ENCODE measurements at places on chromosomes 1 and 21. TPM values are rescaled to one million over a fixed set of nuclear protein-coding genes. Genes with fewer than 3 reads are reported as not detected.

GRCh38 chr1:19672237-19672636 lies 7.6 kb downstream of the HTR6 start:
- DNase-seq = no peak

GRCh38 chr1:247562198-247562597 lies 13.3 kb downstream of the GCSAML start:
- no peak for DNase-seq

GRCh38 chr1:3518256-3518655 lies 63.8 kb downstream of the ARHGEF16 start:
- DNase-seq = peak; percentile 18

DNA sequence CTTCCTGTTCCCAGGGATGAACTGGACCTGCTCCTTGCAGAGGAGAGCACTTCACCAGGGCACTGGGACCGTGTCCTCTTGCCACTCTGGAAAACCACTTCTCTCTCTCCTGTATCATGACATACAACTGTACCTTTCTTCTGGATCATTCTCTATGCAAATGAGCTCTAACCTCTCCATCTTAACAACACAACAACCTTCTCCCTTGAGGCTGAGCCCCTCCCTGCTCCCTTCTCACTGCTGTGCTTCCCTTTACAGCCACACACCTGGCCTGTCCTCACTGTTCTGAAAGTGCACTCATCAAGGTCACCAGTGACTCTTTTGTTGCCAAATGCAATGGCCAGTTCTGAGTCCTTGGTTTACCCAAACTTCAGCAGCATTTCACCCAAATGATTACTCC lies 54.5 kb upstream of the MRPS6 start:
- DNase-seq = no peak

DNA sequence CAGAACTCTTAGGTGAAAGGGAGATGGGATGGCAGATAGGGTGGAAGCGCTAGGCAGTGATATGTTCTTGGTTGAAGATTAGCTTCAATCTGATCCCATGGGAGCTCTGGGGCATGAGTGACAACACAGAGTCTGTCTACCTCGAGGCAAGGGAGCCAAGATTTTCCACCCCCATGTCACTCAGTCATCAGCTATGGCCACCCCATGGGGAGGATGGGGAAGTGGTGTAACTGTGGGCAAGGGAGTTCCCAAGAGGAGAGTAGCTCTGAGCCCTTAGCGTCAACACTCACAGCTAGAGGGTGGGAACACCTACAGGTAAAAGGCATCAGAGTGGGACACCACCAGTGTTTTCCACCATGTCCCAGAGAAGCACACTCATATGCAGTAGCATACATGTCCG lies 30.3 kb upstream of the C1QA start:
- DNase-seq = no peak

DNA sequence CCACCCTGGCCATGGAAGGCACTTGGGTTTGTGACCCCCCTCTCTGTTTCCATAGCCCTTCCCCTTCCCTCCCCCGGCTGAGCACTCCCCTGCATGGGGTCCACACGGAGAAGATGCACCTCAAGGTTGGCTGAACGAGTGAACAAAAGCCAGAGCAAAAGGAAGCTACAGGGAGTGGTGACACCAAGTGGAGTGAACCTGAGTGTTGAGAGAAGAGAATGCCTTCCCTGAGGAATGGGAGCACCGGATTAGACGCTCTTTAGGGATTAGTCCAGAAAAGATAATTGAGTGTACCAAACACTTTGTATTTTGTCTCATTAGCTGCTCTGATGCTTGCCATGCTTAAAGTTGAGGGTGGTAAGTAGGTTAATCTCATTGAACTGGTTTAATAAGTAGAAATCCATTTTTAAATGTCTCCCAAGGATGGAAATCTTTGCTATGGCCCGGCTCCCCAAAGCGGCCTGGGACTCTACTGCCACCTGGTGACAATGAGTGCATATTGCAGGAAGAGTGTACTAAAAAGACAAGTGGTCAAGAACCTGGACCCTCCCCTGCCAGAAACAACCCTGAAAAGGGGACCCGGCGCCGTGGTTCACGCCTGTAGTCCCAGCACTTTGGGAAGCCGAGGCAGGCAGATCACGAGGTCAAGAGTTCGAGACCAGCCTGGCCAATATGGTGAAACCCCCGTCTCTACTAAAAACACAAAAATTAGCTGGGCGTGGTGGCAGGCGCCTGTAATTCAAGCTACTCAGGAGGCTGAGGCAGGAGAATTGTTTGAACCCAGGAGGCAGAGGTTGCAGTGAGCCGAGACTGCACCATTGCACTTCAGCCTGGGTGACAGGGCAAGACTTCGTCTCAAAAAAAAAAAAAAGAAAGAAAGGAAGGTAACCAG lies 150.6 kb upstream of the ZC3H12A start:
- peak; percentile 30 for DNase-seq

DNA sequence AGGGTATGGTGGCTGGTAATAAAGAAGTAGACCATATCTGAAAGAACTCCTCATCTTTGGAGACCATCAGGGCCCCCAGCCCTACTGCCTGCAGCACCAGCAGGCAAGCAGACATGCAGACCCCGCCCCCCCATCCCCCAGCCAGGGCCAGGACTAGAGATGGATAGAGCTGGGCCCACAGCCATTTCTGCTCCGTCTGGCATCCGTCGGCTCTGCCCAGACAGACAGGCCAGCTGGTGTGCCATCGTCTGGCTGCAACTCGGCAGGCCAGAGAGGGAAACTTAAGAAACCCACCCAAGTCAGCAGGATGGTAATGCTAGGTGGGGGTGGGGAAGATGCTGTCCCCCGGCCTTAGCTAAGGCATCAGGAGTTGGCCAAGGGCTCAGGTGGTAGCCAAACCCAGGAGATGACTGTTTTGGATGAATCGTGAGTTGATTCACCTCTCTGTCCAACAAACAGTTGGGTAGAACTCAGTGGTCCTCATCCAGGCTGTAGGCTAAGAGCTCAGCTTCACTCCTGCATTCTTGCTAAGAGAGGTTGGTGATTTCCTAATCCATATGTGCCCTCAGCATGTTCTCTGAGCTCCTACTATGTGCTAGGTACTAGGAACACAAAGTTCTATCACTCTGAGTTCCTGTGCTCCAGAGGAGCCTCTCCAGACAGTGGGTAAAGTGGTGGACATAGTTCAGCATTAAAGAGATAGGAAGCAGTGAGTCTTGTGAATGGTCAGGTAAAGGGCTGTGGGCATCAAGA lies 23.2 kb upstream of the TMEM222 start:
- no peak for DNase-seq

APOBEC4 gene
- not detected for total RNA-seq

SLC44A5 gene
- 0.28 TPM for total RNA-seq

GBP6 gene
- total RNA-seq = 0.23 TPM
